A673 (cell line): ENCODE measurements at places on chromosomes 16 and 17. TPM values are rescaled to one million over a fixed set of nuclear protein-coding genes. Genes with fewer than 3 reads are reported as not detected.

- no peaks in the 10 kb centered on the region for H3K27me3 ChIP-seq
- H3K36me3 ChIP-seq: no peaks in the 10 kb centered on the region
- H3K4me1 ChIP-seq: no peaks in the 10 kb centered on the region
- no peak overlapping the region for H3K27ac ChIP-seq
- no peak for DNase-seq
These were observed 248.6 kb upstream of the MAF start for GRCh38 chr16:79849119-79849518.

GRCh38 chr17:35799942-35800341 is 4.5 kb upstream of the MMP28 start:
- H3K27me3 ChIP-seq: no peaks in the 10 kb centered on the region
- no peak overlapping the region for H3K27ac ChIP-seq
- H3K4me3 ChIP-seq: no peak overlapping the region
- H3K36me3 ChIP-seq: no peaks in the 10 kb centered on the region
- H3K4me1 ChIP-seq: no peaks in the 10 kb centered on the region

- H3K36me3 ChIP-seq: no peaks in the 10 kb centered on the region
- no peak overlapping the region for H3K27ac ChIP-seq
- no peaks in the 10 kb centered on the region for H3K27me3 ChIP-seq
- DNase-seq: no peak
These were observed 116.1 kb downstream of the XYLT1 start for GRCh38 chr16:17354685-17355084.

GRCh38 chr17:77875881-77876509 is 82.5 kb upstream of the TNRC6C start:
- DNase-seq: no peak
- no peaks in the 10 kb centered on the region for H3K27me3 ChIP-seq
- H3K36me3 ChIP-seq: no peaks in the 10 kb centered on the region
- no peak overlapping the region for H3K27ac ChIP-seq

GRCh38 chr17:29588562-29589411 is 661 bp downstream of the GIT1 start:
- peak overlapping the region; percentile 83 for H3K27ac ChIP-seq
- H3K27me3 ChIP-seq: no peaks in the 10 kb centered on the region
- H3K4me3 ChIP-seq: peak overlapping the region; percentile 97
- DNase-seq: peak; percentile 36
- peaks cover 2% of the 10 kb centered on the region for H3K36me3 ChIP-seq
- peaks cover 64% of the 10 kb centered on the region for H3K4me1 ChIP-seq

GRCh38 chr16:12097523-12098428 is 121.2 kb downstream of the SNX29 start:
- no peak overlapping the region for H3K4me3 ChIP-seq
- no peak overlapping the region for H3K27ac ChIP-seq

DNA sequence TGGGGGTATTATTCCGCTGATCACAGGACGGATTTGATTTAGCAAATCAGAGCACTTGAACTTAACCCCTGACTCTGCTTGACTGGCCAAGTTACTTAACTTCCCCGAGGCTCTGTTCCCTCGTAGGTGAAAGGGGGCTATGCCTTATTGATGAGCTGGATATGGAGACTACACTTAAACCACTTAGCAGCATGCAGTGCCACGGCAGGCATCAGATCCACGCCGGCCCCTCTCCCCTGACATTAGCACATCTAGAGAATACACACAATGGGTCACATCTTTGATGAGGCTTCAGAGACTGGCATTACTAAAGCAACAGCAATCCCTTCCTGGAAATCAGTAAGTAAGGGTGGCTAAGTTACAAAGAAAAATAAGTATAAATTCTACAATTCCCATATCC is 71.0 kb downstream of the ABCC12 start:
- H3K27me3 ChIP-seq: peaks cover 37% of the 10 kb centered on the region
- no peaks in the 10 kb centered on the region for H3K4me1 ChIP-seq
- H3K27ac ChIP-seq: no peak overlapping the region
- H3K4me3 ChIP-seq: no peak overlapping the region
- H3K36me3 ChIP-seq: no peaks in the 10 kb centered on the region
- no peak for DNase-seq

GRCh38 chr16:49468611-49469310 is 95.2 kb downstream of the C16orf78 start:
- H3K4me1 ChIP-seq: no peaks in the 10 kb centered on the region
- DNase-seq: no peak
- no peak overlapping the region for H3K27ac ChIP-seq
- H3K27me3 ChIP-seq: no peaks in the 10 kb centered on the region

GRCh38 chr16:85179344-85180046 is 67.2 kb upstream of the CIBAR2 start:
- no peaks in the 10 kb centered on the region for H3K27me3 ChIP-seq
- H3K4me1 ChIP-seq: peaks cover 31% of the 10 kb centered on the region
- no peak for DNase-seq
- H3K27ac ChIP-seq: no peak overlapping the region

DNA sequence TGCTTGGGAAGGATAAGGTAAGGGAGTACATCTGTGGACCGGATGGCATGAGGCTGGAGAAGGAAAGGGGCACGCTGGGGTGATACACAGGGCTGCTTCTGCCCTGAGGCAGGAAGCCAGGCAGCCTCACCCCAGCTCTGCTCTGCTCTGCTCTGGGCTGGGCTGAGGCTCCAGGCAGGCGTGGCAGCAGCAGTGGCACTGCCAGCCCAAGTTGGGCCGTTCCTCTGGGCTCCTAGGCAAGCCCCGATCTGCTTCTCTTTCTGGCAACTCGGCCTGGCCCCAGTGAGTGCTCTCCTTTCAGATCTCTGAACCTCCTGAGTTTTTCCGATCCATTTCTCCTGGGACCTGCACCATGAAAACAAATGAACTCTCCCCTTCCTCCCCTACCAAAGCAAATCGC is 44.9 kb downstream of the VAC14 start:
- no peaks in the 10 kb centered on the region for H3K36me3 ChIP-seq
- peaks cover 14% of the 10 kb centered on the region for H3K4me1 ChIP-seq
- H3K27me3 ChIP-seq: no peaks in the 10 kb centered on the region
- no peak for DNase-seq
- H3K27ac ChIP-seq: no peak overlapping the region
- H3K4me3 ChIP-seq: no peak overlapping the region

GRCh38 chr17:71790791-71791190 is 330.0 kb upstream of the SOX9 start:
- no peak overlapping the region for H3K27ac ChIP-seq
- no peaks in the 10 kb centered on the region for H3K36me3 ChIP-seq
- H3K4me3 ChIP-seq: no peak overlapping the region
- peaks cover 11% of the 10 kb centered on the region for H3K4me1 ChIP-seq
- no peaks in the 10 kb centered on the region for H3K27me3 ChIP-seq
- no peak for DNase-seq

- peak overlapping the region; percentile 30 for H3K27ac ChIP-seq
- DNase-seq: no peak
- H3K4me3 ChIP-seq: no peak overlapping the region
- no peaks in the 10 kb centered on the region for H3K36me3 ChIP-seq
- H3K4me1 ChIP-seq: peaks cover 39% of the 10 kb centered on the region
These were observed 129.0 kb upstream of the CIBAR2 start for GRCh38 chr16:85240982-85241924.

DNA sequence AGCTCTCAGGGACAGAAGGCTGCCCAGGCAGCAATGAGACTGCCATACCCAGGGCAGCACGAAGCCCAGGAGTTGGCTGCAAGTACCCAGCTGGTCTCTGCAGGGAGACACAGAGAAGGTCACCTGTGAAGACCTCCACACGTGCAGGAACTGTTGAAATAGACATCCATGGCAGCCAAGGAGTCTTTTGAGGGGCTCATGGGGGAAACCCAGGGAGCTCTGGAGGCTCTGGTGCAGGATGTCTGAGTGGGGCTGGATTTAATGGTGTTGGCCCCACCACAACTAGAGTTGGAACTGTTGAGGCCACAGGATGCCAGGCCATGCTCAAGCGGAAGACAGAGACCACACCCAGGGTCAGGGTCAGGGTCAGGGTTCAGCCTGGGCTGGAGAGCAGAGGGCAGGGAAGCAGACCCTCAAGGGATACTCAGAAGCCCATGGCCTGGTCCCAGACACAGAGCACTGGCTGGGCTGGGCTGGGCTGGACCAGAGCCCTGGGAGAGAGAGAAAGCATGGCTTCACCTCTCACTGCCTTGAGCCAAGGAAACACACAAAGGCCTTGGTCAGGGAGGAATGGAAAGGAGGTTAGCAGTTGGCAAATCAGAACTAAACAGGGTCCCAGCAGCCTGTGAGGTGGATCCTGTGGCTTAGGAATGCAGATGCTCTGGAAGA is 21.4 kb downstream of the PITPNM3 start:
- H3K4me1 ChIP-seq: no peaks in the 10 kb centered on the region
- no peak overlapping the region for H3K4me3 ChIP-seq
- H3K27ac ChIP-seq: no peak overlapping the region
- no peaks in the 10 kb centered on the region for H3K36me3 ChIP-seq

- H3K4me1 ChIP-seq: peaks cover 80% of the 10 kb centered on the region
- H3K4me3 ChIP-seq: no peak overlapping the region
- peaks cover 60% of the 10 kb centered on the region for H3K36me3 ChIP-seq
- H3K27me3 ChIP-seq: no peaks in the 10 kb centered on the region
- peak; percentile 91 for DNase-seq
These were observed 80.5 kb upstream of the CLEC18B start for GRCh38 chr16:74501484-74502478.

DNA sequence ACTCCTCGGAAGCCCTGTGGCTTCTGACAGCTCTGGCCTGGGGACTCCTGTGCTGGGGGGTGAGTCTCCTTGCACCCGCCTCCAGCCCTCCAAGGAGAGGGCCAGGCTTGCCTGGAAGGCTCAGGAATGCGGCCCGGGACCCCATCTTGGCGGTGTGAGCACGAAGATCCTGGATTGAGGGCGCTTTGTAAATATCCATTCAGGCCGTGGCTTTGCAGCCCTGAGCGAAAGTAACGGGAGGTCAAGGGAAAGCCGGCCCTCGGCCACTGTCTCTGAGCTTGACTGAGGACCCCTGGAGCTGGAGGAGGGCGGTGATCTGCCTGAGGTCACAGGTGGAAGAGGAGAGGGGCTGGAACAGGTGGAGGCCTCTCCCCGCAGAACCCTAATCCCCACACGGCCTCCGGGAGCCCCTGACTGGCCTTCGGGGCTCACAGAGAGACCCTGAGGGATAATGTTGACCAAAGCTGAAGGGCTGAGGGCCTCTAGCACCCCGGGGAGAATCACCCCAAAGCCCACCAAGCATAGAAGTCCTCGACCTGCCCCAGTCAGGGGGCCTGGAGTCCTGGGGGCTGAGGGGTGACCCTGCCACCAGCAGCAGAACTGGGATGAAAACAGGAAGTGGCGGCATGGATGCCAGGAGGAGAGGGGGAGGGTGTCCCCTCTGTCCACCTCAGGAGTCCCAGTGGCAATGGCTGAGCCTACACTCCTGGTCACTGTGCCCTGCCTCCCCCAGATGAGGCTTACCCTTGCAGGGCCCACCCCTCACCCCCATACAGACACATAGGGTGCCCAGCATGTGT is 8.3 kb upstream of the RASD1 start:
- no peak for DNase-seq
- H3K27ac ChIP-seq: no peak overlapping the region
- H3K27me3 ChIP-seq: no peaks in the 10 kb centered on the region
- H3K4me3 ChIP-seq: no peak overlapping the region

DNA sequence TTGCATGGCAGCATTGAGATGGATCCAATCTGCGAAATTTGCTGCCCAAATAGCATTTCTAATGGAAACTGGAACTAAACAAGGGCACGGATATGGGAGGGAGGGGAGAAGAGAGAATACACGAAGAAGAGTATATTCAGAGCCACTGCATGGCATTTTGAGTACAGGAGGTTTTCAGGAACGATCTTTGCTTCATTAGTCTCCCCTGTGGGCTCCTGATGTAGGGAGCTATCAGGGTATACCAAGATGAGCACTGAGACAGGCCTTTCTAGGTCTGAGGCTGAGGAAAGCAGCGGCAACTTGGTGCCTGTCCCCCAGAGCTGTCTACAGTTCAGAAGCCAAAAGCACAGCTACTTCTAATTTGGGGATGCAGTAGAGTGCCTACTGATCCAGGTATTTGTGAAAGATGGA is 257.7 kb upstream of the PMFBP1 start:
- H3K4me1 ChIP-seq: peaks cover 6% of the 10 kb centered on the region
- no peak overlapping the region for H3K4me3 ChIP-seq
- no peaks in the 10 kb centered on the region for H3K36me3 ChIP-seq
- H3K27ac ChIP-seq: no peak overlapping the region
- no peak for DNase-seq
- H3K27me3 ChIP-seq: peaks cover 21% of the 10 kb centered on the region

GRCh38 chr16:87123356-87124001 is 193.7 kb downstream of the C16orf95 start:
- DNase-seq: no peak
- no peaks in the 10 kb centered on the region for H3K27me3 ChIP-seq
- no peak overlapping the region for H3K27ac ChIP-seq
- no peaks in the 10 kb centered on the region for H3K4me1 ChIP-seq
- no peak overlapping the region for H3K4me3 ChIP-seq

DNA sequence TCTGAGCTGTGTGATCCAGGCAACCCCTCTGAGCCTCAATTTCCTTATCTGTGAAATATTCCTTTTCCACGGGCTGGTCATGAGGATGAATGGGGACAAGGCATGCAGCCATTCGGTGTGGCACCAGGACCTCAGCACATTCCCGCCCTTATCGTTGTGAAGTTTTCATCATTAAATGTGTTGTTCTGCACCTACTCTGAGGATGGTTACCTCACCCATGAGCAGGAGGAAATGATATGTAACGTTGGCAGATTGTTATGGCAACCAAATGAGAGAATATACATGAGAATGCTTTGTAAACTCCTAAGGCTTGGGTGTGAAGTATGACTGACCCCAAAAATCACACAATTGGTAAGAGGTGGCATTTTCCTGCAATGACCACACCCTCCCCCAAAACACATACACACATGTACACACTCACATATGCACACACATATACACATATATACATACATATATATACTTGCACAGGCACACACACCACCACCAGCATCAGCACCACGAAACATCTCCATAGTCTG is 39.5 kb downstream of the SMARCE1 start:
- no peaks in the 10 kb centered on the region for H3K36me3 ChIP-seq
- H3K4me3 ChIP-seq: no peak overlapping the region
- DNase-seq: no peak
- no peak overlapping the region for H3K27ac ChIP-seq
- no peaks in the 10 kb centered on the region for H3K4me1 ChIP-seq
- H3K27me3 ChIP-seq: no peaks in the 10 kb centered on the region

DNA sequence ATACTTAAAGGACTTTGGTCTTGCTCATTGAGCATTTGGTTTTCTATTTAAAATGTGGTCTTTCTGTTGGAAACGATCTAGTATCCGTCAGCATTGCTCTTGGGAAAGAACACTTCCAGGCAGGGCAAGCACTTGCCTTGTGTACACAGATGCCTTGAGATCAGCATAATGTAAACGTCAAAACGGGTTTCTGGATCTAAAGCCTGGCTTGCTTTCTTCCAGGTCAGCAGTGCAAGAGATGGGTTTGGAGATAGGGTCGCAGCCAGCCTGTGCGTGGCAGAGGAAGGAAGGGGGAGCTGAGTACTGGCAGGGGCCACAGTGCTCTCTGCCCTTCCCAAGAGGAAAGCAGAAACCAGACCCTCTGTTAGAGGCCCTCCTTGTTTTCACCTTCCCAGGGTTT is 175.5 kb downstream of the LGALS9B start:
- H3K27me3 ChIP-seq: no peaks in the 10 kb centered on the region
- H3K36me3 ChIP-seq: no peaks in the 10 kb centered on the region
- no peak overlapping the region for H3K4me3 ChIP-seq
- H3K27ac ChIP-seq: no peak overlapping the region
- H3K4me1 ChIP-seq: no peaks in the 10 kb centered on the region
- no peak for DNase-seq

- no peaks in the 10 kb centered on the region for H3K4me1 ChIP-seq
- no peak overlapping the region for H3K4me3 ChIP-seq
- no peaks in the 10 kb centered on the region for H3K36me3 ChIP-seq
- no peaks in the 10 kb centered on the region for H3K27me3 ChIP-seq
- no peak for DNase-seq
These were observed 26.7 kb downstream of the CCL4 start for GRCh38 chr17:36130346-36130745.

The TPPP3 gene
- 0.28 and 0.31 TPM in 2 replicates for total RNA-seq

The SYCE1L gene
- total RNA-seq: 0.63 TPM in 1 of 2 replicates, not detected in the other

The DCXR gene
- total RNA-seq: 140 and 191 TPM in 2 replicates

The BCAS3 gene
- 14.4 and 23.4 TPM in 2 replicates for total RNA-seq

The COX6A2 gene
- not detected in 2 replicates for total RNA-seq
